ENCODE measurements at places on chromosomes 1 and 21. TPM values are rescaled to one million over a fixed set of nuclear protein-coding genes. Genes with fewer than 3 reads are reported as not detected.
A peak's percentile ranks its signal among the peaks of the same experiment; 100 is the strongest.

Gene TBX19
- 0.41 TPM for total RNA-seq

DNA sequence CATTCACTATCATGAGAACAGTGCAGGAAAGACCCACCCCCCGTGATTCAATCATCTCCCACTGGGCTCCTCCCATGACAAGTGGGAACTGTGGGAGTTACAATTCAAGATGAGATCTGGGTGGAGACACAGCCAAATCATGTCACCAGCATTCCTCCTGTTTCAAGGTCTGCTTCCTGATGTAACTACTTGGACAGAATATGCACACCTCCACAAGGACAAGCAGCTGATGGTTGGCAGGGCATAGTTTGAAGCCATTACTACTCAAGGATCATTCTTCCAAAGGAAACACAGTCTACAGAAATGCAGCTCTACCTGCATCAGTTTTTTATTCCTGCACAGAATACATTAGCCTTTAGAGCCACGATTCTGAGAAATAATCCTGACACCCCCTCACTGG lies 28.5 kb upstream of the RNF2 start:
- no peak for DNase-seq

DNA sequence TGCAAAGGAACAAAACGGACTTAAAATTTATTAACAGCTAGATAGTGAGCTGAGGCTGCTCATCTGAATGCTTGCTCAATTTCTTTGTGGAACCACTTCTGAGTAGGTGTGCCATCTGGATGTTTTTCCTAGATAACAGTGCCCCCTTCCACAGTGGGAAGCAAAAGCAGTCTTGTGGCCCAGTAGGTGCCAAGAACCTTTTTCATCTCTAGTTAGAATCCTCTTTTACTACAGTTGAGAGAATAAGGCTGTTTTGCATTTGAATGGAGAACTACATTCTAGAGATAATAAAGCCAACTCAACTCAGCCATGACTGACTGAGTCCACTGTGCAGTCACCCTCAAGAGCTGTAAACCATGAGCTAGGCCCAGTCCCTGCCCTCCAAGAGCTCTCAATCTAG lies 13.3 kb downstream of the F3 start:
- DNase-seq: no peak

Gene TFAP2E
- under 0.01 TPM for total RNA-seq

DNA sequence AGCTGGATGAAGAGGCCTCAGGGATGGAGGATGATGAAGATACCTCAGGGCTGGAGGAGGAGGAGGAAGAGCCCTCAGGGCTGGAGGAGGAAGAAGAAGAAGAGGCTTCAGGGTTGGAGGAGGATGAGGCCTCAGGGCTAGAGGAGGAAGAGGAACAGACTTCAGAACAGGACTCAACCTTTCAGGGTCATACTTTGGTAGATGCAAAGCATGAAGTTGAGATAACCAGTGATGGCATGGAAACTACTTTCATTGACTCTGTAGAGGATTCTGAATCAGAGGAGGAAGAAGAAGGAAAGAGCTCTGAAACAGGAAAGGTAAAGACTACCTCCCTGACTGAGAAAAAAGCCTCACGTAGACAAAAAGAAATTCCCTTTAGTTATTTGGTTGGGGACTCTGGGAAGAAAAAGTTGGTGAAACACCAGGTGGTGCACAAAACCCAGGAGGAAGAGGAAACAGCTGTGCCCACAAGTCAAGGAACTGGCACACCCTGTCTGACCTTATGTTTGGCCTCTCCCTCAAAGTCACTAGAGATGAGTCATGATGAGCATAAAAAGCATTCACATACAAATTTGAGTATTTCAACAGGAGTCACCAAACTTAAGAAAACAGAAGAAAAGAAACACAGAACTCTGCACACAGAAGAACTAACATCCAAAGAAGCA lies 15.4 kb downstream of the L1TD1 start:
- DNase-seq: no peak

DNA sequence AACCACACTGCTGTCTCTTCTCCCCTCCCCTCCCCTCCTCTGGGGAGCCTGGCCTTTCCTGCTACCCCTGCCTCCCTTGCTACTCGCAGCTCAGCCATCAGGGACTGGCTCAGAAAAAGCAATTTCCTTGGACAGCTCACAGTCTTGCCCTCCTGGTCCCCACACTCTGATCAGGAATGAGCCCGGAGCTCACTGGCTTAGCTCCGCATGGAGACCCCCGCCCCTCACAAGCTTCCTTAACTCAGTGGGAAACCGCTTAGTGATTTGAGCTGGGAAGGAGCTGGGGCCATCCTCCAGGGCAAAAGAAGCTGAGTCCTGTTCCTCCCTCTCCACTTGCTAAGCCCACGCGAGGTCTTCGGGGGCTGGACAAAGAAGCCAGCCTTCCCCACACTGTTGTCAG lies 70.3 kb upstream of the ACTL8 start:
- DNase-seq: no peak

DNA sequence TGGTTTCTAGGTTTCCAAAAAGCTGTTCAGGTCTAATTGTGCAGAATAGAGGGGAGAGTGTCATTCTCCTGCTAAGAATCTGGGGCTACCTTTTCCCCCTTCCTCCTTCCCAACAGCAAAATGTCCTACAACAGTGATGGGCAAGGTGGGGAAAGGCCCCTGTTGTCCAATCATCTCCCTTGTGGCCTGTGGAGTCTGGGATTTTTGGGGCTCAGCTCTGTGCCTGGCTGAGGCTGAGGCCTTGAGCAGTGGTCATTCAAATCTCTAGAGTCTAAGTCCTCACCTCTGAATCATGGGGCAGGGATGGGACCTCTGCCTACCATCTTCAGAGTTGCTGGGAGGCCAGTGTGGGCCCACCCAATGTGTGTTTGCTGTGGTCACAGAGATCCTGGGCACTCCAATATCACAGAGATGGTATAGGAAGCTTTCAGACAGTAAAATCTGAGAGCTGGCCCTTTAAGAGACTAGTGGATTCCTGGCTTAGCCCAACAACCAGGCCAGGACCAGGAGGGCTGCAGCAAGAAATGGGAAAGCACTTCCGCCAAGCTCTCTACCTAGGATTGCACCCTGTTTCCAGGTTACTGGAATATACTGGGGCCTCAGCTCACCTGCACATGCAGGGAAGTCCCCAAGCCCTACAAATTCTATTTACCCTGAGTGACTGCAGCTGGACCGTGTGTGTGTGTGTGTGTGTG lies 28.5 kb upstream of the TENT5C start:
- no peak for DNase-seq

DNA sequence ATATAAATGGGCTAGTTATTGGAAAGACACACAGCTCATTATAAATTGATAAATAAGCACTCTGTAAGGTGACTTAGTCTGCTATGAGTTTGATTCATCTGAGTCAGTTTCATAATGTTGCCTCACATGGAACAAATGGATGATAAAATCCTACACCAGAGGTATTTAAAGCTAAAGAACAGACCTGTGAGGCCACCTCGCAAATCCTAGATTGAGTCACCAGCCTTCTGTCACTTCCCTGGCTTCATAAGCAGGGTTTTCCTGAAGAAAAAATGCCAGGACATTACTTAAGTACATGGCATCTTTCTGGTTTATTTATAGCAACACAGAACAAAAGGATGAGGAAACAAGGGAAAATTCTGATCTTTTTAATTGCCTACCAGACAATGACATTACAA lies 18.4 kb downstream of the CD2 start:
- DNase-seq: no peak

DNA sequence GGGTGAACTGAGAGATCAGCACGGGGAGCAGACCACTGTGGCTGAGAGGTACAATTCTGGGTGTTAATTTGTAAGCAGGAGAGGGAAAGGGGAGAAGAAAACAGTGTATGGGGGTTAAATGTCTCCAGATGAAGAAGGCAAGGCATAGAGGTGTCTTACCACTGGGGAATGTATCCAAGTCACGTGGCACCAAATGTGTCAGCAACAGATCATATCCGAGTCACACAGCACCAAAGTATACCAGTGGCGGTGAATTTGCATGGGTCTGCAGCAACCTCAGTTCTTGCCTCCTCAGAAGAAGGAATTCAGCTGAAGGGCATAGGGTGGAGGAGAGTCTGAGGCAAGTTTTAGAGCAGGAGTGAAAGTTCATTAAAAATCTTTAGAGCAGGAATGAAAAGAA lies 21.2 kb upstream of the SYCP1 start:
- no peak for DNase-seq

GRCh38 chr1:57162607-57163261 lies 196.9 kb upstream of the C8B start:
- DNase-seq: no peak

DNA sequence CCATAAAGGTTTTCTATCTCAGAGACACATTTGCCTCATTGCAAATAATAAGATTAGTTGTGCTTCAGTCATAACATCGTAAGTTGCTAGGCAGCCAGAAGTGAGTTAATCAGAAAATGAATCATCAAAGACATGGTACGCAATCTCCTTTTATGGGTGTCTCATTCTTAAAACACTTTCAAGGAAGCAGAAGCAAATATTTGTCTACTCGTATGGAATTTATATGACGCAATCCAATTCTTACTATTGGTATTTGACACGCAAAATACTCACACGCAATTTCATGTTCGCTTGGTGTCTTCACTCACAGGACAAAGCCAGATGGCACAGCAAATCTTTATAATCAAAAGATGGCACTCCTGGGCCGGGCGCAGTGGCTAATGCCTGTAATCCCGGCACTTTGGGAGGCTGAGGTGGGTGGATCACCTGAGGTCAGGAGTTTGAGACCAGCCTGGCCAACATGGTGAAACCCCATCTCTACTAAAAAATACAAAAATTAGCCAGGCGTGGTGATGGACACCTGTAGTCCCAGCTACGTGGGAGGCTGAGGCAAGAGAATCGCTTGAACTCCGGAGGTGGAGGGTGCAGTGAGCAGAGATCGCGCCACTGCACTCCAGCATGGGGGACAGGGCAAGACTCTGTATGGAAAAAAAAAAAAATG lies 56.4 kb downstream of the HLCS start:
- DNase-seq: no peak

Gene ASB17
- not detected for total RNA-seq

DNA sequence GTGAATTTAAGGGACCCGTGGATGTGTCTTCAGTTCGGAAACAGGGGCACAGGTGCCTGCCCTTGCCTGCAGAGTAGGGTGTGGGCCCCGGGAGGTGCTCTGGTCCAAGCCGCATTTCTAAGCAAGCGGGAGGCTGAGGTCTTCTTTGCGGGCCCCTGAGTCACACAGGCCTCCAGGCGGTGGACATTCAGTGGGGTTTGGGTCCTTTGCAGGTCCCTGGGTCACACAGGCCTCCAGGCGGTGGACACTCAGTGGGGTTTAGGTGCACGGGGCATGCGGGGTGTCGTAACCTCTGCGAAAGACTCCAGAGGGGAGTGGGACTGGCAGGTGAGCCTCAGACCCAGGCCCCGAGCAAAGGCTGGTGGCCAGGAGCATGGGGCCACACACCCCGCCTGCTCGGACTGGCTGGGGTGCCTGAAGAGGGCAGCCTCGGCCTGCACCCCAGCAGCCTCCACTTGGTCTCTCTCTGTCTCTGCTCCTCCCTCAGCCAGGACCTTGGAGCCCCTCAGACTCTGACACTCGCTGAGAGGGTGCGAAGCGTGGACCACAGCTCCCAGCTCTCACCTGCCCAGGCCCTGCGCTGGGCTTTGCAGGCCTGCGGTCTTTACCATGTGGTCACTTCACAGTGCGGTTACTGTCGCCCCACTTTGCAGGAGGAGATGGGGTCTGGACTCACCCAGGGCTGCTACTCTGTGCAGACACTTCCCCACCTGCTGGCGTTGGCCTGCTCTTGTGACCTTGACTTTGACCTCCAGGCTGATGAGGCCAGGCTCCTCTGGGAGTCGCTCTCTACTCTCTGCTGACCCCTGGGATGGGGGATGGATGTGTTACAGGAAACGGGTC lies 6.0 kb upstream of the AGPAT3 start:
- DNase-seq: no peak

DNA sequence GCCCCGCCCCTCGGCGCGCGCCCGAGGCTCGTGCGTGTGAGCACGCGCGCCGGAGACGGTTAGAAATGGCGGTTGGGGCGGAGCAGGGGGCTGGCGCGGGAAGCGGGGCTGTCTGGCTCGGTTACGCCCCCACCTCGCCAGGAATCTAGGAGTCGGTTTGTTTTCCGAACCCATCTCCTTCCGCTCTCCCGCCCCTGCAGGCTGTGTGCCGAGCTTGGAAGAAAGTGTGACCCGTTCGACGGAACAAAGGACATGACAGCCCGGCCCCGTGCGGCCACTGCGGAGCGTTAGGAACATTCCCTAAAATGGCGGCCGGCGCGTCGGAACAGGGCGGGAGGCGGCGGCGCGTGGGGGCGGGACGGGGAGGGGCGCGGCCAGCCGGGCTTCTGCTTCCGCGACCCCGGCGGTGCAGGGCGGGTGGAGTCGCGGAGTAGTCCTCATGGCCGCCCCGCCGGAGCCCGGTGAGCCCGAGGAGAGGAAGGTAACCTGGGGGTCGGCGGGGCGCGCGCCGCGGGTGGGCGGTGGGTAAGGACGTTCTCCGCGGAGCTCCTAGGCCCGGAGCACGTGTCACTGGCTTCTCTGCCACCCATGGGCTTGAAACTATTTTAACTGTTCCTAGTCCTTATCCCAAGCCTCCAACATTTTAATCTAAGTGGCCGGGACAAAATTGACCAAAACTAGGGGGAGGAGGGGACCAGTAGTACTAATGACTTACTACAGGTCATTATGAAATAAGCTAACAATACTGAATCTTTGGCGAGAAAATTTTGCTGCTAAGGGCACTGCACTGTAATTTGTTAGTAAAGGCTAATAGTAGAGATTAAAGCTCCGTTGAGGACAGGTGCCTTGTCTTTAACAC lies at the start of gene COX20:
Gene COX20, plus strand, starts transcription at position 383 of the 859 bp plus-strand sequence. Its CDS starts 57 bp downstream, at position 440.
- peak; percentile 83 for DNase-seq

GRCh38 chr1:29975036-29975694 lies 738.8 kb downstream of the PTPRU start:
- DNase-seq: no peak

DNA sequence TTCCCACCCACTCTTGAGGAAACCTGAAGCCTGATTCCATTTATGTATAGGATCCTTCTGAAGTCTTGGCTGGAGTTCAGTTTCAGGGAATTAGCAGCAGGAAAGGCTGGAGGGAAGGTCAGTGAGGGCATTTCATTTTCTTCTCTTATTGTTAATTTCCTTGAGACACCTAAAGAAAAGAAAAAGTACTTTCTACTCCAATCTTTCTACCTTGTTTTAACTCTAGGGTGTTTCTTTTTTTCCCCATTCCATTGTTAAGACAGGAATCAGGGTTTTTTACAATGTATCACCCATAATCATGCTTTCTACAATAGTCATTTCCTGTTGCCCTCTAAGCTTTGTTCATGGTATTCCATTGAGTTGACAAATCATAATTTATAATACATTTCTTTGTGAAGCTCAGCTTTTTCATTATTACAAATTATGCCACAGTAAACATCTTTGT lies 27.4 kb downstream of the SNRPE start:
- DNase-seq: no peak

Gene CR2
- total RNA-seq: not detected

Gene PGBD5
- 15.9 TPM for total RNA-seq

Gene AGT
- total RNA-seq: 4.1 TPM

Gene TMEM9
- 73.4 TPM for total RNA-seq

DNA sequence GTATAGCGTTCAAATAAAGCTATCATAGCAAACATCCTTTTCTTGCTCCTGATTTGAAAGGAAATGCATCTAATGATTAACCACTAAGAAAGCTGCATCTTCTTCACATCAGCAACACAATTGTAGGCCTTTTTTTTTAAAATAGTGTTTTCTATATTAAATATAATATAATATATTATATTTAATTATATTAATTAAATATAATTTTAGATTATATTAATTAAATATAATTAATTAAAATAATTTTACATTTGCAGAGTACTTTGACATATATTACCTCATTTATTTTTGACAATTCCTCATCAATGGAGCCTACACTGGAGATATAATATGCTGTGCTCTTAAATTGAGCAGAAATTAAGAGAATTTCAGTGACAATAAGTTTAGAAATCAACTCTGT lies 193.0 kb downstream of the GPR52 start:
- DNase-seq: no peak
